ENCODE measurements at places on chromosomes 2 and 18.

DNA sequence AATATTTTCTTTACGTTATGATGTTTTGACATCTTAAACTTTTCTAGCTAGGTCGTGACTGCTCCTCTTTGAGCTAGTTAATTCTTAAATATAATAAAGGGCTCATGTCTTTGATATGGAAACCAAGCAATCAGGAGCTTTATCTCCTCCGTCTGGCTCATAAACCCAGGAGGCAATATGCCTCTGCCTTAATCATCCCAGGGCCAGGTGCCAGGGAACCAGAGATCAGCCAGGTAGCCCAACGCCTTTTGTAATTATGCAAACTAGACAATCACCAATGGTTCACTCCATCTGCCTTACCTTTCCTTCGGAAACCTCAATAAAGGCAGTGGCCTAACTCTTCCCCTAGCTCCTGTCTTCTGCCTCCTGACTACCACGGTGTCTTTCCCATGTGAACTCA is 213.7 kb downstream of the KCNJ3 start:
- no peak for DNase-seq

DNA sequence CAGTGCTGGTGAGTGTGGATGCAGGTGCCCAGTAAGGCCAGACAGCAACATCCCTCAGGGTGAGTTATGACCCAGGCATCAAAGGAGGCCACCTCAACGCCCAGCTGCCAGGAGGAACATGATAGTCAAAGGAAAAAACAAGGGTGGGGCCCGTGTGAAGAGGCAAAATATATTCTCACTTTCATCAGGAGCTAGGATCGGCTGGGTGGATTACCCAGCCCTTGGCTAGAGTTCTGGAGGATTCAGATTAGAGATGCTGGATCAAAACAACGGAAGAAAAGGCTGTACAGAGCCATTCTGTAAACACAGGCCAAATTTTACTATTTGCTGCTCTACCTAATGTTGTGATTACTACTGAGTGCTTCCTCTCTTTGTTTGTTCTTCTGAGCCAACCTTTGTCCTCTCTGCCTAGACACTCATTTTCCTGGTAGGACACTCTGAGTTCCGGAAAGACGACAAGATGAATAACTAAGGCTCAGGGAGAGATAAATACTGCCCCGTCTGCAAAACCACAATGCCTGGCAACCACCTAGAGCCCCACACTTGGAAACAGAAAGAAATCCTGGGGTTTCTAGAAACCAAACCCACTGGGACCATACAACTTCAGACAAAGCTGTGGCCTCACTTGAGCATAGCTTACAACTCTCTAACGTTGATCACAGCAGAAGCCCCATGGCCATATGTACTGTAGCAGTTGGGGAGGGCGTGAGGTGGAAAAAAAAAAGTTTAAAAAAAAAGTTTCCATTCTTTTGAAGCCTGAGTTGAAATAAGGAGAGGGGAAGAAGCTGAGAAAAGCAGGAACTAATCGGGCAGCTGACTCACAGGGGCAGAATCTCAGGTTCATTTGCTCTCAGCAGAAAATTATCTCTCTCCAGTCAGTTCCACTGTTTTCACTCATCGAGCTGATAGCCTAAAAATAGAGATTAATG is 17.8 kb upstream of the PMAIP1 start:
- DNase-seq: no peak

DNA sequence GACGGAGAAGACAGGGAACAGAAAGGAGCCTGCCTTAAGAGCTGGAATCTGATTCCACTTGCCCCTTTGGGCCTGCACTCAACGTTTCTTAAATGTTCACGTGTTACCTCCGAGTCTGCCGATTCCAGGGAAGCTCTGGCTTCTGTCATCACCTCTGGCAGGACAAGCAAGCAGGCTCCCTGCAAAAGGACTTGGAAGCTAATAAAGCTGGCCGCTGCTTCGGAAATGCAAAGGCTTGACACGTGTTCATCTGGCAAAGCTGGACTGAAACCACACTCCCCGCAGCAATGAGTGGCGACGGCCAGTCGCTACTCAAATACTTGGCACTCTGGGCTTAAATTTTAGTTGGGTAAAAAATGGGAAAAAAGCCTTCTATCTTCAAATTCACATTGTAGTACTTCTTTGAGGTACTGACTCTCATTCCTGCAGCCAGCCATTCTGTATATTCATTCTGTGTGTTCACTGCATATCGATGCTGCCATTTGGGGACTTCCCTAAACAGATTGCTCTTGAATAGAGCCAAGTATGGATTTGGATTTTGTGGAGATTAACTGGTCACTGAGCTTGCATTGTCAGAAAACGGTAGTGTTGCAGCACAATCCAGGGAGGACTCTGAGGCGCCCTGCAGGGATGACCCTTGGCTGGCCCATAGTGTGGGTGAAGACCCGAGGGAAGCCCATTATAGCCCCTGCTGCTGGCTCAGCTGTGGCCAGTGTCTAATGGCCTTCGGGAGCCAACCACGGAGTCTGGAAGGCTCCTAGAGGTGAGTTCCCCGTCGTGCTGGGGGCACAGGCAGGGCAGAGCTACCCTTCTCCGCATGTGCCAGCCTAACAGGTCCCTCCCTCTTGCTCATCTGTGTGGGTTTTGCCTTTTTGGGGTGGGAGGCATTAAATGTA is 231.5 kb downstream of the PRKCE start:
- no peak for DNase-seq

- DNase-seq: no peak
Observed at GRCh38 chr2:201888426-201888800, 82.1 kb downstream of the CDK15 start.

DNA sequence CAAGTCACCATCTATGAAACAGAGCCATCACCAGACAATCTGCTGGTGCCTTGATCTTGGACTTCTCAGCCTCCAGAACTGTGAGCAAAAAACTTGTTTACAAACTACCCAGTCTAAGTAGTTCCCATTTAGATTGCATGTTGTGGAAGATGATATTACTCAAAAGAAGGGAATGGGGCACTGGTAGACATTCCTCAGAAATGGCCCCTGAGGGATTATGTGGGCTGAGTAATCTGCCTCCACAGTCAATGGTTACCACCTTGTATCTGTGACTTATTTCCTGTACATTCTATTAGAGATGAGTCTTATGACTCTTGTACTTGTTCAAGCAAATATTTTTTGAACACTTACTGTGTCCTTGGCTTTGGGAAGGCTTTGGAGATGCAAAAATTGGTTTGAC is 160.4 kb downstream of the NUP35 start:
- no peak for DNase-seq

DNA sequence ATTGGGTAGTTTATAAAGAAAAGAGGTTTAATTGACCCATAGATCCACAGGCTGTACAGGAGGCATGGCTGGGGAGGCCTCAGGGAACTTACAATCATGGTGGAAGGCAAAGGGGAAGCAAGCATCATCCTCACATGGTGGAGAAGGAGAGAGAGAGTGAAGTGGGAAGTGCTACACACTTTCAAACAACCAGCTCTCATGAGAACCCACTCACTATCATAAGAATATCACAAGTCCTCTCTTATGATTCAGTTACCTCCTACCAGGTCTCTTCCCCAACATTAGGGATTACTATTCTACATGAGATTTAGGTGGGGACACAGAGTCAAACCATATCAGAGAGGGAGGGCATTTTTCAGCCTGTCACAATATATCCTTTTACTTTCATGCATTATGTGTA is 22.7 kb upstream of the DOCK10 start:
- no peak for DNase-seq

DNA sequence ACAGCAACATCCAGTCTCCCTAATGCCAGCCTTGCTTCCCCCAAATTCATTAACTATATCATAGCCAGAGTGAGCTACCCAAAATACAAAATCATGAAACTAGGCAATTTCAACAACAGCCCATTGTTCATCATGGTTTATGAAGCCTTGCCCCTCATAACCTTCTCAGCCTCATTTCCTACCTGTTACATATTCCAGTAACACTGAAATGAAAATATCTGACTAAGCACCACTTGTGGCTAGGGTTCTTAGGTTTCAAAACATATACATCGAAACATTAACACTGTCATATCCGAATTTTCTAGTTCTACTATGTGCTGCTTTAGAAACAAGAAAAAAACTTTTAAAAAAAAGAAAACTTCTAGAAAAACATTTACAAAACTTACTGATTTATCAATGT is 59.5 kb downstream of the ATAD2B start:
- DNase-seq: no peak

DNA sequence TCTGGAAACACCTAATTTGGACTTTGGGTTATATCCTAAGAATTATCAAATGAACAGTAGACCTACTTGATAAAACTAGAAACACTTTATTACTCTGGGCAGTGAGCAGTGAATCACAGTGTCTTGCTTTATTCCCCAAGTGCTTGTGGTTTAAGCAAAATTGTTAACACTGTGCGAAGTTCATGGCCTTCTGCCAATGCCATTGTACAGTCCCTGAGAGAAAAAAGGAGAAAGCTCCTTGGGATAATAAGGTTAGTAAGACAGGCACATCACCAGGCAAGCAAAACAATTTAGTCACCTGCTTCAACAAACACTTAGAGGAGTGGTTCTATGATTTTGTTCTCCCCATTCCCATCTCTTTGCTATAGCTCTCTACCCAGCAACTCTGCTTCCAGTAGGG is 39.8 kb downstream of the ADCYAP1 start:
- no peak for DNase-seq

- DNase-seq: no peak
Observed at GRCh38 chr2:119864318-119864717, 104.6 kb downstream of the PTPN4 start.

- no peak for DNase-seq
Observed at GRCh38 chr2:46508312-46508711, 28.9 kb downstream of the TMEM247 start.

- DNase-seq: no peak
Observed at GRCh38 chr2:102834523-102835273, 72.9 kb downstream of the TMEM182 start.

DNA sequence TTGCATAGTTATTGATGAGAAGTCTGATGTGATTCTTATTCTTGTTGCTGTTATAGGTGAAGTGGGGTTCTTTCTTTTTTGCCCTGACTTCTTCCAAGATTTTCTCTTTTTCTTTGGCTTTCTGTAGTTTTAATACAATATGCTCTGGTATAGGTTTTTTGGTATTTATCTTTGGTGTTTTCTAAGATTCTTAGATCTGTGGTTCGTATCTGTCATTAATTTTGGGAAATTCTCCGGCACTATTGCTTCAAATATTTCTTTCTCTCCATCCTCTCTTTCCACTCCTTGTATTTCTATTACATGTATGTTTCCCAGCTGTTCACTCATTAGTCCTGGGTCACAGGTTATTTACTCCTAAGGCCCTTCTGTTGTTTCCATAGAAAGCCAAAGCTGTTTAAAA is 43.8 kb downstream of the SKA1 start:
- DNase-seq: no peak

DNA sequence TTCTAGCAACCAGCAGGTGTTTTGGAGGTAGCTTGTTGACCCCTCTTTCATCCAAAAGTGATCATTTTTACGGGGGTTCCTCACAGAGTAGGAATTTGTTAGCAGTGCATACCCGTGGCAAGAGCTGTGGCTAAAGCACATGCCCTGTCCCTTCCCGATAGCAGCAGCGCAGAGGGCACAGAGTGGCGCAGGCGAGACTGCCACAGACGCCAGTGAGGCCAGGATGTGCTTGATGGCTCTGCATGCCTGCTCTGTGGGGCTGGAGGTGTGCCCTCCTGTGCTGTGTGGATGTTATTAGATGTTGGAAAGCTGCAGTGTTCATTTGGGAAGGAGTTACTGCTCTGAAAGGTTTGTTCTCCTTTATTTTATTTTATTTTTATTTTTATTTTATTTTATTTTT is 153.6 kb downstream of the FAM210A start:
- DNase-seq: no peak

DNA sequence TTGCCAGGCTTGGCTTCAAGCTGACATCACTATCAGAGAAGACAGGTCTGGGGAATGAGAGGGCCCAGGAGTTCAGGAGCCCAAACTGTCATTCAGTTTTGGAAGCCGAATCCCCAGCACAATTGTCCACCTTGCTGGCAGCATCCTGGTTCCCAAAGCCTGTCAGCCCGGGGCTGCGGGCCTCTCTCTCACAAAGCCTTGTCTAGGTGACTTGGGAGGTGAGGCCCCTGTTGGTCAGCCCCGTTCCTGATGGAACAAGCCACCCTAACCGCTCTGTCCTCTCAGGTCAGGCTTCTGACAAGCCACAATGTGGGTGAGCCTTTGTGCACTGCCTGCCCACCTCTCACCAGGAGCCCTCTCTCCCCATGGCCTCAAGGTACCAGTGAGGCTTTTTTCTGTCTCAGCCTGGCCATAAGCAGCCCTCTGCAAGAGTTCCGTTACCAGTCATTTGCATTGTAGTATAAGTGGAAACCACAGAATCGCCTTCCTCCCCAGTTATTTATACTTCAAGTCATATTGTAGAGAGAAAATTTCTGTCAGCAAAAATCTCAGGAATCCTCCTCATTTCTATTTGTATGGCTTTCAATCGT is 100.6 kb downstream of the MSH2 start:
- no peak for DNase-seq

All from activated effector memory CD4-positive, alpha-beta T cell treated with anti-CD3 and anti-CD28 coated beads, Interleukin-2, amount 50 U/mL, for 16 hours (primary cell).